ENCODE measurements at places on chromosomes 12 and 14.

- no peak for DNase-seq
These were observed 32.2 kb downstream of the NTF3 start for GRCh38 chr12:5464096-5464495.

GRCh38 chr14:98958048-98958631 is 313.9 kb downstream of the BCL11B start:
- no peak for DNase-seq

- DNase-seq = no peak
These were observed 69.2 kb upstream of the PIK3C2G start for GRCh38 chr12:18192119-18192518.

- DNase-seq = no peak
These were observed 133.6 kb downstream of the TTLL5 start for GRCh38 chr14:75794615-75795038.

GRCh38 chr12:9378430-9378835 is 170.2 kb upstream of the PZP start:
- DNase-seq = no peak

GRCh38 chr14:97367278-97367677 is 570.1 kb downstream of the VRK1 start:
- no peak for DNase-seq

DNA sequence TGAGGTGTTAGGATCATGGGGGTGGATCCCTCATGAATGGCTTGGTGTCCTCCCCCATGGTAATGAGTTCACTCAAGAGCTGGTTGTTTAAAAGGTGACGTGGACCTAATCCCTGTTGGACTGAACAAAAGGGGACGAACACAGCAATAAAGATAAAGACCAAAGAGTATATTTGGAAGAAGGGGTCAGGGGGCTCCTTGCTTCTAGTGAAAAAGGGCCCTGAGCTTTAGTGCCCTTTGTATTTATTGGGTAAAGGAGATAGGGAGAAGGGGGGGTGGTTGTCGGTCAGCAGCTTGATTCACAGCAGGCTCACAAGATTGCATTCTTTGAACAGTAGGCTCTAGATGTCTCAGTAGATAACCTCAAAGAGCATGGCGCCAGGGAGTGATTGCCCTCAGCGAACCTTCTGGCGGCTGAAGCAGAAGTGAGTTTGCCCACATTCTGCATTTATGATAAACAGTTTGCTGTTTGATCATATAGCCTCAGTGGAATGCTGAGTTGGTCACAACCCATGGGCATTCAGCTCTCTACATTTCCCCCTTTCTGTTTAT is 25.9 kb upstream of the MAPKAPK5 start:
- DNase-seq = no peak

- no peak for DNase-seq
These were observed 34.2 kb upstream of the YARS2 start for GRCh38 chr12:32789916-32790315.

GRCh38 chr12:62481843-62482540 is 15.4 kb downstream of the MON2 start:
- DNase-seq = no peak

- no peak for DNase-seq
These were observed 33.1 kb downstream of the SNX6 start for GRCh38 chr14:34596891-34597290.

GRCh38 chr12:103589517-103589916 is 2.4 kb downstream of the STAB2 start:
- no peak for DNase-seq

DNA sequence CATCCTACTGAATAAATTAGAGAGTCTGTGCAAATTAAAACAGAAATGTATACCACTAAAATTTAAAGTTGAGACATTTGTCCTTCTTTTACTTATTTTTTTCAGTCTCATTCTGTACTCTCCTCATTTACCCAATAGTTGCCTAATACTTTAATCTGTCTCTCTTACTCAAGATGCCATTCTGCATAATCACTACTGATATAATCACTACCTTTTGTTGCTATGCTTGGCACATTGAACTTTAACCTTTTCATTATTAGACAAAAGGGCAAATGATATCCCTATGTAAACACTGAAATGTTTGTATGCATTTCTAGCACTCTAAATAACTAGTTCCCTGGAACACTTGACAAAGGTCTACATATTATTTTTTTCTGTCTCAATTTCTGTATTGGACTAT is 1108.3 kb upstream of the FLRT2 start:
- DNase-seq = no peak

Measured in activated CD4-positive, alpha-beta T cell treated with anti-CD3 and anti-CD28 coated beads, Interleukin-2, amount 50 U/mL, for 16 hours (primary cell).